ENCODE measurements at places on chromosomes 3 and 15. TPM values are rescaled to one million over a fixed set of nuclear protein-coding genes. Genes with fewer than 3 reads are reported as not detected.

The GOLGA6D gene
- total RNA-seq = not detected

The XIRP1 gene
- total RNA-seq = 66.4 TPM

GRCh38 chr3:65604863-65605526 lies 433.7 kb downstream of the MAGI1 start:
- no peaks in the 10 kb centered on the region for H3K27me3 ChIP-seq
- no peak overlapping the region for H3K4me3 ChIP-seq
- H3K27ac ChIP-seq = no peak overlapping the region
- DNase-seq = no peak
- no peaks in the 10 kb centered on the region for H3K36me3 ChIP-seq

- DNase-seq = no peak
- peaks cover 24% of the 10 kb centered on the region for H3K4me1 ChIP-seq
- no peaks in the 10 kb centered on the region for H3K36me3 ChIP-seq
- no peak overlapping the region for H3K4me3 ChIP-seq
These were observed 425.2 kb upstream of the TBL1XR1 start for GRCh38 chr3:177622520-177622919.

GRCh38 chr3:57063032-57063431 lies 2.6 kb downstream of the SPATA12 start:
- no peaks in the 10 kb centered on the region for H3K4me1 ChIP-seq
- no peaks in the 10 kb centered on the region for H3K36me3 ChIP-seq
- H3K4me3 ChIP-seq = no peak overlapping the region
- H3K27ac ChIP-seq = no peak overlapping the region
- no peak for DNase-seq
- no peaks in the 10 kb centered on the region for H3K27me3 ChIP-seq

DNA sequence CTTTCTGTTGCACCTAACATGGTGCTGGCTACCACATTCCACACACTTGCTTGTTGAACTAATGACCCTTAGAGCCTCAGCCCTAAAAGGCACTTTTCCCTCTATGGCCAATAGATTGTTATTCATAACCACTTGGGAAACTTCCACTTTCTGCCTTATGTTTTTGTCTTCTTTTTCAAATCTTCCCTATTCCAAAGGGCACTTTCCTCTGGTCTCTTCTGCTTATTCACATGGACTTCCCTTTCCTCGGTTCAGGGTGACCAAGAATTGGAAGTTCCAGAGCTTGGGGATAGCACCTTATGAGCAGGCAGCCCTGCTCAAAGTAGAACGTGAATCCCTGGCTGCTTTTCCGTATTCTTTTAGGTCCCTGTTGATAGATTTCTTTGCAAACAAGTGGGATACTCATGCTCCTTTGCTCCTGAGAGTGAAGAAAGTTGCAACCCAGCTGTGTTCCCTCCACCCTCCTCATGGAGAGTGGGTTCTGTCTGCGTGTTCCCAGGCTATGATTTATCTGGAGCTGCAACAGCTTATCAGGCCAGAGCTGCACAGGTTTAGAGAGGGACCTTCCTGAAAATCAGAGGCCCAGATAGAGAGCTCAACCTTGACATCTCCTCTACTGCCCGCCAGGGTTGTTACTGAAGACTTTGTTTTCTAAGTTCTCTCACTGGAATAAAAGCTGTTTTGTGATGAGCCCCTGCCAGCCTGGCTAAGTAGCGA lies 58.8 kb upstream of the MYZAP start:
- no peak overlapping the region for H3K27ac ChIP-seq
- H3K4me3 ChIP-seq = no peak overlapping the region
- H3K4me1 ChIP-seq = no peaks in the 10 kb centered on the region

The LRTM1 gene
- not detected for total RNA-seq

The GABRR3 gene
- not detected for total RNA-seq

All from gastrocnemius medialis (tissue), 4 donors.